ENCODE measurements at places on chromosomes 1 and 21.
A peak's percentile ranks its signal among the peaks of the same experiment; 100 is the strongest.

DNA sequence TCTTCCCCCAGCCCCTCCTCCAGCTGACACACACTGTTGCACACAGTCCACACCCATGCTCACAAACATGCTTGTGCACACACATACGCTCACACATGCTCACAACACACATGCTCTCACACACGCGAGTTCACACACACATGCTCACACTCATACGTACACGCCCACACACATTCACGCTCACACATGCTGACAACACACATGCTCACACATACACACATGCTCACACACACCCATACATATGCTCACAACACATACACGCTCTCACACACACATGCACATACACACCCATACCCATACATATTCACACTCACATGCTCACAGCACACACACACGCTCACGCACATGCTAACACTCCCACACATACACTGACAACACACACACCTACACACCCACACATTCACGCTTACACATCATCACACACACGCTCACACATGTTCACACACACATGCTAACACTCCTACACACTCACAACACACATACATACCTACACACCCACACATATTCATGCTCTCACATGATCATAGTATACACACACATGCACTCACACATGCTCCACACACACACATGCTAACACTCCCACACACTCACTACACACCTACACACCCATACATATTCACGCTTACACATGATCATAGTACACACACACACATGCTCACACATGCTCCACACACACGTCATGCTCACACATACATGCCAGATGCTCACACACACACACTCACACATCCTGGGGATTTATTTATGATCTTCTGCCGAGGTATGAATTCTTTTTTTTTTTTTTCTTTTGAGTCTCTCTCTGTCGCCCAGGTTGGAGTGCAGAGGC is 10.7 kb downstream of the DRAXIN start:
- no peak for DNase-seq

- DNase-seq, result peak; percentile 96
Observed at GRCh38 chr1:156480411-156481192, 20.0 kb downstream of the MEF2D start.

DNA sequence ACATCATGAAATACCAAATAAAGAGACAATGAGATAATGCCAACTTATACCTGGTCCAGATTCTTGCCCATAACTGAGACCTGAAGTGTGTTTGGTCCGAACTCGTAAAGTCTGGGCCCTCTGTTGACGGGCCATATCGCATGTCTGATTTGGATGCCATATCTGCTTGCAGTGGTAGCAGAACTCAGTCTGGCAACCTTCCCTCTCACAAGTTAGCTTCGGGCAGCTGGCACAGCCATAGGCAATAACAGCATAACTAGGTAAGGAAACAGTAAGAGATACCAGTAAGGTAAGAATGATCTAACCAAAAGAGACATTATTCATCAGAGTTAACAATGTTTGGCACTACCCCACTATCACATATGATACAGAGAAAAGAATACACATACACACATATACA is 15.1 kb downstream of the RNF19B start:
- no peak for DNase-seq

DNA sequence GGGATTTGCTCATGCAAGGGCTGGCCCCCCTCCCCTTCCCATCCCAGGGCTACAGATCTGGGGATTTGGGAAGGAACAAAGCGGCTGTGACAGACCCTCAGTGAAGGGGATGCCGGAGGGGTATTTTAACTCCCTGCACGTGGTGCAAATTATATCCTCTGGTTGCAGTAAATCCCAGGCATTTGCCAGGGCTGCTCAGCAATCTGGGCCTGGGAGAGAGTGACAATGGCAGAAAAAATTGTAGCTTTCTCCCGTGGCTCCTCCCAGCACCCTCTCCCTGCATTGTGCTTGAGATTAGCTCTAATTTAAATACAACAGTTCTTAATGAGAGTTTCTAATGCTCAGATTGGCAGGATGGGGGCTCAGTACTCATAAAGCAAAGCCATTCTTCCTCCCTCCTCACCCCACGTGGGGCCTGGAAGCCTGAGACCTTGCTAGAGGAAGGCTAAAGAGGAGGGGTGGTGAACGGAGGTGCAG is 129.9 kb upstream of the CD34 start:
- peak; percentile 54 for DNase-seq

- DNase-seq, result peak; percentile 65
Observed at GRCh38 chr1:37808369-37809319, 636 bp upstream of the YRDC start.

- peak; percentile 79 for DNase-seq
Observed at GRCh38 chr1:207910591-207911354, at the start of gene CD34. CD34 (minus strand) TSS chr1:207911125; CDS start chr1:207911080, 45 bp downstream.

GRCh38 chr1:228737601-228738041 is 2.3 kb downstream of the RHOU start:
- DNase-seq, result no peak

DNA sequence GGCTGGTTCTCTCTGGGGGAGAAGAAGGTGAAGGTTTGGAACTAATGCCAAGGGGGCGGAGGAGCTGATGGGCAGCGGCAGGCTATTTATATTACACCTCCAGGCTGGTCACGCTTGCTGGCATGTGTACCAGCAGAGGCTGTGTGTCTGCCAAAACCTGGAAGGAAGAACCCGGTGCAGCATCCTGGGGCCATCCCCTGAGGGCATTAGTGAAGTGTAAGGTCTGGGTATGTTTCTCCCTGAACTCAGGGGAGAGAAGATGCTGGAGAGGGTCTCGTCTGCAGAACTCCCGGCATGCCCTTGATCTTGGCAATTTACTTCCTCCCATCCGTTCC is 5.3 kb downstream of the DISP3 start:
- no peak for DNase-seq

GRCh38 chr1:169109561-169110134 is 3.2 kb downstream of the ATP1B1 start:
- no peak for DNase-seq

GRCh38 chr1:240173836-240174235 is 82.2 kb downstream of the FMN2 start:
- DNase-seq, result no peak

- DNase-seq, result no peak
Observed at GRCh38 chr1:145893306-145894055, 7.8 kb upstream of the ANKRD35 start.

DNA sequence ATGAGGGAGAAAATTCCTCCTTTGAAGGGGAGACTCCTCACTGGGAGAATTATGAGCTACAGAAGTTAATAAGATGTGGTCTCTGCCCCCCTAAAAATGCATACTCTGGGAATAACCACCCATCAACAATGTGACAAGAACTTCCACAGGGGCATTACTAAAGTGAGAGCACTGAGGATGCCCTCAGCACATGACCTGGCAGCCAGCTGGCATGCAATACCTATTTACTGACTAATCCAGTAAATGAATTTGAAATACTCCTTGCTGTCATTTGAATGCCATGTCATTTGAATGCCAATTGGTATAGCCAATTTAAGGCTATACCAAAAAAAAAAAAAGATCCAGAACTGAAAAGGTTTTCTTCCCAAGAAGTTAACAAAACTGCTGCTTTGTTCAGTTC is 30.8 kb downstream of the PLPP3 start:
- no peak for DNase-seq

GRCh38 chr21:19941626-19942025 is 1056.6 kb upstream of the NCAM2 start:
- DNase-seq, result no peak

- no peak for DNase-seq
Observed at GRCh38 chr21:35476621-35477395, 427.7 kb upstream of the RUNX1 start.

- peak; percentile 30 for DNase-seq
Observed at GRCh38 chr1:9476790-9477463, 62.3 kb upstream of the SLC25A33 start.

- DNase-seq, result peak; percentile 51
Observed at GRCh38 chr1:16111771-16112595, 38.5 kb upstream of the FAM131C start.

- DNase-seq, result peak; percentile 90
Observed at GRCh38 chr1:12600880-12601633, 17.0 kb downstream of the DHRS3 start.

All from H7 (cell line).